ENCODE measurements at places on chromosomes 1 and 21. TPM values are rescaled to one million over a fixed set of nuclear protein-coding genes. Genes with fewer than 3 reads are reported as not detected.

The LRRC38 gene
- not detected for polyA plus RNA-seq

The CRP gene
- not detected for polyA plus RNA-seq

The SLC44A5 gene
- polyA plus RNA-seq: 16.4 TPM

The HSF2BP gene
- polyA plus RNA-seq: 3.0 TPM

The TCHH gene
- 0.05 TPM for polyA plus RNA-seq

The IRF6 gene
- 18.6 TPM for polyA plus RNA-seq

The F3 gene
- 51.1 TPM for polyA plus RNA-seq

The CFHR5 gene
- polyA plus RNA-seq: not detected

The SPAG17 gene
- polyA plus RNA-seq: 15.2 TPM

Data from left kidney (tissue), 8 donors.